ENCODE measurements at places on chromosomes 7 and 10.

- DNase-seq = no peak
Observed at GRCh38 chr10:124032971-124033886, 60.2 kb downstream of the CHST15 start.

DNA sequence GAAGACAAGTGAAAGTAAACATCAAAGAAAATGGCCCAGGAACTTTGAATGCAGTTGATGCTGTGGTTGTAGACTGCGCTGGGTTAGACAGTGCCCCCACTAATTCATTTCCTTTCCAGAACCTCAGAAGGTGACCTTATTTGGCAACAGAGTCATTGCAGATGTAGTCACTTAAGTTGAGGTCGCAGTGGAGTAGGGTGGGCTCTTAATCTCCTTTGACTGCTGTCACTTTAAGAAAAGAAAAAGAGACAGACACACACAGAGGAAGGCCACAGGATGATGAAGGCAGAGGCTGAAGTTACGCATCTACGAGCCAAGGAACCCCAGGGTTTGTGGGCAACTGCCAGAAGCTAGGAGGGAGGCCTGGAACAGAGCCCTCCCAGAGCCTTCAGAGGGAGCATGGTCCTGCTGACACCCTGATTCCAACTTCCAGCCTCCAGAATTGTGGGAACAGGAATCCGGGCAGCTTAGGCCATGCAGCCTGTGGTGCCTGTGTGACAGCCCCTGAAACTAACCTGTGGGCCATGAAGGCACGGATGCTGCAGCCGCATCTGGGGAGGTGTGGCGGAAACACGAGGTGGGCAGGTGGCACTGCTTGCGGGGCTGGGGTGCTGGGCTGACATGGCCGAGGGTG lies 107.6 kb downstream of the PRKAG2 start:
- DNase-seq = no peak

DNA sequence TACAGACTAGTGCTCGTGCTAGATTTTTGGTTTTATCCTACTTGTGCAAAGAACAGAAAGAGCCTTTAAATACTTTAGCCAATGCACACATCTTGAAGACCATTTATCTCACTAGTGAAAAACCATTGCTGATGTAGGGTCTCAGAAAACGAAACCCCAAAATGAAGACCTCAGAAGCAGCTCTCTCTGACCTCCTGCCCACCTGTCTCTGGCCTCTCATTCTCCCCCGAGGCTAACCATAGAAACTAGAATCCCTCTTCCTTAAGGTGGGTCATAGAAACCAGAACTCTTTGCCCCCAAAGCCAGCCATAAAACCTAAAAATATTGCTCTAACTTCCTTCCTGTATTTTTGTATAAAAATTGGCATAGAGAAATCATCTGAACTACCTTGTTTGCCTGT lies 112.2 kb downstream of the KIF20B start:
- no peak for DNase-seq

- no peak for DNase-seq
Observed at GRCh38 chr7:3193379-3194120, 107.5 kb upstream of the SDK1 start.

- DNase-seq = no peak
Observed at GRCh38 chr10:74333174-74333573, 182.2 kb downstream of the ADK start.

DNA sequence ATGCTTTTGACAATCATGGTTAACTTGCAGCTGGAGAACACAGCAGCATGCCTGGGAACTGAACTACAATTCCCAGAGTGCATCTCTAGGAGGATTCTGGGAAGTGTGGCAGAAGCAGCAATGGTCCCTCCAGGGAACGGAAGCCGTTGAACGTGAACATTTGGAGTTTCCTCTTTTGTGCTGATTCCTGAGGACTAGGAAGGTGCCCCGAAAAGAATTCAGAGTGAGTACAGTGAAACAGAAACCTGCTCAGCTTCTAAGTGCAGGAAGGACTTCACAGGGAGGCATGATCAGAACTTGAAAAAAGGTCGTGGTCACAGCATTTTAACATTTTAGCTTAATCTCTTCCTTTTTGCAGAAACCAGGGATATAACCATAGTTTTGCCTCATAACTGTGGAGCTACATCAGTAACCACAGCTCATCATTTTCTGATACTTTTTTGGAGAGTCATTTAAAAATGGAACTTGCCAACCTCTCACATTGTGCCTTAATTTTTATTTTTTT lies at the start of gene NUDT13:
TSS of gene NUDT13 (plus strand) at position 111 of the 505 bp plus-strand sequence. CDS start 3,911 bp downstream, outside the sequence.
- no peak for DNase-seq

GRCh38 chr7:114715907-114716306 lies 206.0 kb upstream of the MDFIC start:
- DNase-seq = no peak

- DNase-seq = no peak
Observed at GRCh38 chr7:155567646-155568332, 21.4 kb upstream of the CNPY1 start.

GRCh38 chr7:19851504-19851903 lies 78.1 kb upstream of the TMEM196 start:
- no peak for DNase-seq

DNA sequence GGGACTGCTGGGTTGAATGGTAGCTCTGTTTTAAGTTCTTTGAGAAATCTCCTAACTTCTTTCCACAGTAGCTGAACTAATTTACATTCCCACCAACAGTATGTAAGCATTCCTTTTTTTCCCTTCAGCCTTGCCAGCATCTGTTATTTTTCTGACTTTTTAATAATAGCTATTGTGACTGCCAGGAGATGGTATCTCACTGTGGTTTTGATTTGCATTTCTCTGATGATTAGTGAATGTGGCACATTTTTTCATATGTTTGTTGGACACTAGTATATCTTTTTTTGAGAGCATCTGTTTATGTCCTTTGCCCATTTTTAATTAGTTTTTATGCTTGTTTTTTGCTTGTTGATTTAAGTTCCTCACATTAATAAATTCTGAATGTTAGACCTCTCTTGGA lies 990.8 kb downstream of the GATA3 start:
- no peak for DNase-seq

DNA sequence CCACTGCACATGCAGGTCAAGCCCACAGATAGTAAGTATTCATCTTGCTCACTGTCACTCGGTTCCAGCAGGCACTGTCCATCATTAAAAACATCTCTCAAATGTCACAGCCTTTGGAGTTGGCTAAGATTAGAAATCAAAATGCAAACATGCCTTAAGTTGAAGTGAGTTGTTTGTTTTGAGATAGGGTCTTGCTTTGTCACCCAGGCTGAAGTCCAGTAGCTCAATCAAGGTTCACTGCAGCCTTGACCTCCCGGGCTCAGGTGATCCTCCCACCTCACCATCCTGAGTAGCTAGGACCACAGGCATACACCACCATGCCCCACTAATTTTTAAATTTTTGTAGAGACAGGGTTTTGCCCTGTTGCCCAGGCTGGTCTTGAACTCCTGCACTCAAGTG lies 98.1 kb downstream of the EBF3 start:
- DNase-seq = no peak

- no peak for DNase-seq
Observed at GRCh38 chr7:7817748-7818147, 99.3 kb upstream of the RPA3 start.

GRCh38 chr10:62001898-62002297 lies 100.4 kb downstream of the ARID5B start:
- no peak for DNase-seq

DNA sequence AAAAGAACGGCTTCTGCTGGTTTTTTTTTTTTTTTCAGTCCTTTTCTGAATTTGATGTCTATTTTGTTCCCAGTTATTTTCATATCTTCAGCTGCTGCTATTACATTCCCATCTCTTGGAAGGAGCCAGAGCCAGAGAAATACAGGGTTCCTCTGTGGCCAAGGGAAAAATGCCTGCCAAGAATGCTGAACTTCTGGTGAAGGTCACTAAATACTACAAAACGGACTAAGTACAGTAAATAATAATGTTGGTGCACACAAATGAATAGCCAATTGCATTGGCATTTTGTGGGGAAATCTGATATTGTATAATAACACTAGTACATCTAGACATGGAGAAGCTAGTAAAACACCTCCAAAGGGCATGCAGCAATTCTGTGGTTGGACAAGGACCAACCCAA lies 56.3 kb upstream of the ZEB1 start:
- DNase-seq = no peak

- no peak for DNase-seq
Observed at GRCh38 chr10:78433076-78433595, 399.5 kb downstream of the RPS24 start.

DNA sequence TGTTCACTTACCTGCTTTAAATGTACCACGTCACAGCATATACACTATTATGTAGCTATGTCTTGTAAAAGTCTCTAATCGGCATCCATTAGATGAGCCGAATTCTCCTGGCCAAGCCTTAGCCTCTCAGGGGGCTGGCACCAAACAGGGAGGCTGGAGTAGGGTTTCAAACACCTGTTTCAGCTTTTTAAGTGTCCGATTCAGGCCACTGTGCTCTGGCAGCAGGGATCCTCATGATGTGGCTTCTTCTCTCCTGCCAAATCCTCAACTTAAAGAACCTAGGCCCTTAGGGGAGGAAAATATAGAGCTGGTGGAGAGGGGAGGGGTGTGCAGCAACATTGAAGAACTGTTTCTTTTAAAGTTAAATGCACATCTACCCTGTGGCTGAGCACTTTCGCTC lies 68.5 kb upstream of the NFKB2 start:
- no peak for DNase-seq

DNA sequence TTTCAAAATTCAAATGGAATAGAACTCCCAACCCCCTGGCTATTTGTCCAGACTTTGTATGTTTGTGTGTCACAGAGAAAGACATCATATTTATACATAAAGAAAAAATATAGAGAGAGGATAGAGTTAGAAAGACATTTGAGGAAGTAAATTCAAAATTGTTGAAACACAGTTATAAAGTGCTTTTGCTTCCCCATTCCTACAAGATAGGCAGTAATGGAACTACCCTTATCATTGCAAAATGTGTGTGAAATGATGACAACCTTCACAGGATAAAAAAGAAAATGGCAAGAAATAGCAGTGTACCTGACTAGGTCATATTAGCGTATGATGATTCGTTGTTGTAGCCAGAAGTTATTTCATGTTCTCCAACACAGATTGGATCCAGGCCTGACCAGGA lies 63.1 kb downstream of the FZD1 start:
- DNase-seq = no peak

DNA sequence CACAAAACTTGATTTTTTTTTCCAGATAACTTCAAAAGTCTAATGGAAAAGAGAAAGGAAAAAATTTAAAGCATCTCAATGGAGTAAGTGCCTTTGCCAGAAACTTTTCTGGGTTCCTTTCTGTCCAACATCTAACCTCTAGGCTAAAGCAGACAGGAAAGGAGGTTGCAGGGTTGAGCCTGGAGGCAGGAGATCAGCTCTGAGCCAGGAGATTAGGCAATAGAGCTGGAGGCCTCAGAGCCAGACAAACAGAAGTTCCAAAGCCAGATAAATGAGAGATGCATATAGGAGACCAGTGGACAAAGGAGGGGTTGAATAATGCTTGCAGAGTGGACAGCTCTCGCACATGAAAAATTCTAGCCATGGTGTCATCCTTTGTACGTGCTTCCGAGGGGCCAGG lies 42.9 kb downstream of the CHN2 start:
- DNase-seq = no peak

- no peak for DNase-seq
Observed at GRCh38 chr10:133294189-133294588, 14.5 kb downstream of the TUBGCP2 start.

DNA sequence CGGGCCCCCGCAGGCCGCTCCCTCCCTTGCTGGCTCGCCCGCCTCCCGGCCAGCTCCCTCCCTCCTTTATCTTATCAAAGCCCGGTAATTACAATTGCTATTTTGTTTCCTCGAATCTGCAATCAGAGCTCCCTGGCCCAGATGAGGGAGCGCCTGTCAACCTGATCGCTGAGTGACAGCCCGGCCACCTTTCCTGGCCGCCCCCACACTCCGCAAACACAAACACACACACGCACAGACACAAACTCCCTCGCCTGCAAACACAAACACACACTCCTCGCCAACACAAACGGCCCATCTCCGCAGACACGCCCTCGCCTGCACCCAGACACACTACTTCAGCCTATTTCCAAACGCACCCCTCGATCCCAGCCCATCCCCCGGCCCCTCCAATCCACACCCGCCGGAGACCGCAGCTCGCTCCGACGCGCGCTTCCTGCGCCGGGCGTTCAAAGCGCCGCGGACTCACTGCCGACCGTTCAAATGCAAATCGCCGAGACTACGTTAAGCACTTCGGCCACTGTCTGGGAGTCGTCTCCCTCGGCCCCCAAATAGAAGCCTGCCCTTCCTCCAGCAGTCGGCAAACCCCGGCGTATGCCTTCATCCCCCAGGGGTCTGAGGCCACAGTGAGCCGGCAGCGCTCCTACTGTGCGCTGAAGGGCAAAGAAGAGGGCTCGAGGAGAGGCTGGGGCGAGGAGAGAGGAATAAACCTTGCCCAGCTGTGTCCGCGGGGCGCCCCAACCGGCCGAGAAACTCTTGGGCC lies 3.0 kb upstream of the FGF8 start:
- no peak for DNase-seq

DNA sequence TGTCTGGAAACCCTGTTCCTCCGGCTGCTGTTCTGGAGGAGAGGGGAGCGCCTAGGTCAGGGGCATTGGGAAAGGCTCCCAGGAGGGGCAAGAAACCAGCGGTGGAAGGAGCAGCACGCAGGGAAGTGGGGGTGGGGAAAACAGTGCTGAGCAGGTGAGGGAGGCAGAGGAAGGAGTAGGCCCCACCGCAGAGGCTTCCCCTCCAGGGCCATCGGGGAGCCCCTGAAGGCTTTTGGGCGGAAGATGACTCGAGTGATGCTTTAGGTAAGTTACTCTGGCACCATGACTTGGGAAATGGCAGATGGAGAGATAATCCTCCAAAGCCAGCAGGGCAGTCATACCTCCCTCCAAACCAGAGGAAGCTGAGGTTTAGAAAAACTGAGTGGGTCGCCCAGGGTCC lies 106.5 kb upstream of the ANLN start:
- DNase-seq = no peak

DNA sequence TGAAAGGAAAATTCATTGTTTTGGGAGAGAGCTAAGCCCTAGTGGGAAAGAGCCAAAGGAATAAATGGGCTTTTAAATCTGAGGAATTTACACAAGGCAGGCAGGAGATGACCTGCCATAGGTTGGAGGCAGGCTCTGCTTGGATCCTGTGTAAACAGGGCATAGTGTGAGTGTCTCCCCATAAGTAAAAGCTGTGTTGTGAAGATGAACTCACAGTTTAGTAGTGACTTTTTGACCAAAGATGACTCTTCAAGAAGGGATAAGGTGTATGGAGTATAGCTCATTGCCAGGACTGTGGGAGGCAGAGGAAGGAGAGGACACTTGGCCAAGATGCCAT lies 63.2 kb downstream of the KAT6B start:
- no peak for DNase-seq

Measured in stimulated activated CD8-positive, alpha-beta memory T cell treated with anti-CD3 and anti-CD28 coated beads, Interleukin-7, amount 100 ng/mL, for 4 hours (primary cell).